ENCODE measurements at places on chromosomes 5 and 9. TPM values are rescaled to one million over a fixed set of nuclear protein-coding genes. Genes with fewer than 3 reads are reported as not detected.

PCDHB4 gene
- not detected for total RNA-seq

WDR31 gene
- 0.22 TPM for total RNA-seq

PPWD1 gene
- total RNA-seq, result 93.8 TPM

GRCh38 chr5:74919487-74919886 lies 53.3 kb upstream of the FAM169A start:
- no peaks in the 10 kb centered on the region for H3K4me1 ChIP-seq
- H3K27me3 ChIP-seq, result peaks cover 2% of the 10 kb centered on the region
- H3K27ac ChIP-seq, result no peak overlapping the region
- H3K36me3 ChIP-seq, result no peaks in the 10 kb centered on the region
- peak; percentile 55 for DNase-seq

DNA sequence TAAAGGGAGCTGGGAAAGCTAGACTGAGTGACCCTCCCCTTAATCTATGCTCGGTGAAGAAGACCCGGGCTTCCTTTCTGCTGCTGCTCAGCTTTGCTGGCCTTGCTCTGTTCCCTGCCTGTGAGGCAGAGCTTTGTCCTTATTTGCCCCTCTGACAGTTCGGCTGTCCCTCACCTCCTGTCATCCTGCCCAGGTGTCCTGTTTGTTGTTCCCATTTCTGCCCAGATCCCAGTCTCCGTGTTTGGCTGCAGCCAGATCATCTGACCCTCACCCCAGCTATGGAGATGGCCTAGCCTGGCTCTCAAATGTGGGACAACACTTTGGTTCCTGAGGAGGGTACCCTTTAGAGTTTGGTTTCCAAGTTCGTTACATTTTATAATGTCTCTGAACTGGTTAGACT lies 20.2 kb downstream of the OTULIN start:
- H3K4me1 ChIP-seq, result peaks cover 14% of the 10 kb centered on the region
- no peak overlapping the region for H3K27ac ChIP-seq
- no peak overlapping the region for H3K4me3 ChIP-seq
- no peak for DNase-seq

- H3K27ac ChIP-seq, result peak overlapping the region; percentile 6
- peaks cover 4% of the 10 kb centered on the region for H3K4me1 ChIP-seq
- H3K4me3 ChIP-seq, result peak overlapping the region; percentile 78
- H3K27me3 ChIP-seq, result peaks cover 38% of the 10 kb centered on the region
Observed at GRCh38 chr9:124658165-124659017, 112.7 kb downstream of the NR6A1 start.

DNA sequence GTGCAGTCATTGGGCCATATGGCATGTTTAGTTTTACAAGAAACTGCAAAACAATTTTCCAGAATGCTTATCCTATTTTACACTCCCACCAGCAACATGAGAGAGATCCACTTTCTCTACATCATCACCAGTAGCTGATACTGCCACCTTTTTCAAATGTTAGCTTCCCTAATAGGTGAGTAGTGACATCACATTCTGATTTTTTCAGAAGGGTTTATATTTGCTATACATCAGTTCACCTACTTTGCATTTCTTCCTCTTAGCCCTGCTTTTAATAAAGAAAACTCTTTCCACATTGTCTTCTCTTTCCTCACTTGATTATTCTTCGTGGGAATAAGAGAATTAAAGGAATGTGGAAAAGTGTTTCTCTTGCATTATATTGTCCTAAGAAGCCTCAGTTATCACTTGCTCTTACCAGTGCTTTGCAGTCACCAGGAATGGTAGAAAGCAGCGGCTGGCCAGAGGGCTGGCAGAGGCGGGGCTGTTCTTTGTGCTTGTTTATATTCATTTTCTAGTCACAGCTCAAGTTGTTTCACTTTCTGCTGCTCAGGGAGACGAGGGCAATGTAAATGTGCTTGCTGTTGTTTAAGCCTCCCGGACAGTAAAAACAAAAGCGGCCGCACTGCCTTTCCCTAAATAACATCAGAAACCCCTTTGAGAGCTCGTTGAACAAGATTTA lies 164.8 kb downstream of the HSD17B3 start:
- no peaks in the 10 kb centered on the region for H3K27me3 ChIP-seq
- H3K27ac ChIP-seq, result peak overlapping the region; percentile 43
- peaks cover 7% of the 10 kb centered on the region for H3K4me1 ChIP-seq
- peak; percentile 63 for DNase-seq
- H3K4me3 ChIP-seq, result peak overlapping the region; percentile 19

DNA sequence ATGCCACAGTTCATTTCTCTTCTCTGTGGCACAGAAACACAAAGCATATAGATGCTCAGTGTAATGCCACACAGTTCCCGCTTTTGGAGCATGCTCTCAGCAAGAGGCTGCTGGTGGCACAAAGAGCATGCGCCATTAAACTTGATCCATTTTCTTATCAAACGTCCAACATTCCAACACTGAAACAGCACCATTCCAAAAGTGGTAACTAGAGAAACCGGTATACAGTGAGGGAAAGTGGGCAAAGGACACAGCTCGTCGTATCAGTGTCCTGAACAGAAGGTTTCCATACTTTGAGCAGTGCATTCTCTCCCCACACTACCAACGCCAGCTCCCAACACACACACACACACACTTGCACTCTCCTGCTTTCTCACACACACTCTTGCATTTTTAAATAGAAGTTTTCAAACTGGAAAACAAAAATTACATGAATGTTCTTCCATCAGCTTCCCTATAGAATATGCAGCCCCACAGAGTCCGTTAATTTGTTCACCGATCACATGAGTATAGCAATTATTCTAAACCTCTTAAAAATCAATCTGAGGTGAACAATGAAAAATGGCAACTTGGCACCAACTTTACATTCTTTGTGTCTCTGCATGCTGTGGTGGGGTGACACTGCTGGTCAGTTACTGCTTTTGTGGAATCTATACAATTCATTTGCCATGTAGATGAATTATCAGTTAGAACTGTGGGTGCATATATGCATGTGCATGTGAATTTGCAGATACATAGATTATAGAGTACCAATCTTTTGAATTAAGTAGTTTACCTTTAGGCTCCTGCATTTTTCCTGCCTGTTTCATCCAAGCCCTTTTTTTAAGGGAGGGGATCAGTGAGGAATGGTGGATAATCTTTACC lies 5.7 kb downstream of the NFIB start:
- H3K27ac ChIP-seq, result no peak overlapping the region
- peaks cover 24% of the 10 kb centered on the region for H3K27me3 ChIP-seq
- no peak for DNase-seq
- no peak overlapping the region for H3K4me3 ChIP-seq
- peaks cover 3% of the 10 kb centered on the region for H3K4me1 ChIP-seq
- no peaks in the 10 kb centered on the region for H3K36me3 ChIP-seq

DNA sequence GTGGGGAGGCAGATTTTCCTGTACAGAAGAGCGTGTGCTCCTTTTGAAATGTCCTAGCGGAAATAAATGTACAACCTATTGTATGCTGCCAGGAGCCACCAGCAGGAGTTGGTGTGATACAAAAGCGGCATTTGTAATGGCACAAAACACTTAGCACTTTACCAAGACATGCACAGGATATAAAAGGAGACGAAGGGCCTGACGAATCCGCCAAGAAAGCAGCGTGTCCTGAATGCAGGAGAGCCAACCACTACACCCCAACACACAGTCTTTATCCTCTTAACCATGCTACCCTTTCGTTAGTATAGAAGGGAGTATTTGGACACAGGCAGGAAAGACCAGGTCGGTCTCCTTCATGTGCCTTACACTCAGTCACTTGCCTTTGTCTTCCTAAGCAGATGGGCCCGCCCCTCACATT lies 218.1 kb downstream of the TRIM32 start:
- no peak for DNase-seq
- H3K27ac ChIP-seq, result no peak overlapping the region
- H3K4me1 ChIP-seq, result no peaks in the 10 kb centered on the region
- H3K36me3 ChIP-seq, result no peaks in the 10 kb centered on the region
- H3K27me3 ChIP-seq, result no peaks in the 10 kb centered on the region
